Caki2 (cell line): ENCODE measurements at places on chromosomes 13 and 19. TPM values are rescaled to one million over a fixed set of nuclear protein-coding genes. Genes with fewer than 3 reads are reported as not detected.

- DNase-seq: no peak
Observed at GRCh38 chr19:7482584-7483439, 6.0 kb downstream of the PEX11G start.

- DNase-seq: no peak
Observed at GRCh38 chr13:51955816-51956603, 55.2 kb downstream of the ATP7B start.

DNA sequence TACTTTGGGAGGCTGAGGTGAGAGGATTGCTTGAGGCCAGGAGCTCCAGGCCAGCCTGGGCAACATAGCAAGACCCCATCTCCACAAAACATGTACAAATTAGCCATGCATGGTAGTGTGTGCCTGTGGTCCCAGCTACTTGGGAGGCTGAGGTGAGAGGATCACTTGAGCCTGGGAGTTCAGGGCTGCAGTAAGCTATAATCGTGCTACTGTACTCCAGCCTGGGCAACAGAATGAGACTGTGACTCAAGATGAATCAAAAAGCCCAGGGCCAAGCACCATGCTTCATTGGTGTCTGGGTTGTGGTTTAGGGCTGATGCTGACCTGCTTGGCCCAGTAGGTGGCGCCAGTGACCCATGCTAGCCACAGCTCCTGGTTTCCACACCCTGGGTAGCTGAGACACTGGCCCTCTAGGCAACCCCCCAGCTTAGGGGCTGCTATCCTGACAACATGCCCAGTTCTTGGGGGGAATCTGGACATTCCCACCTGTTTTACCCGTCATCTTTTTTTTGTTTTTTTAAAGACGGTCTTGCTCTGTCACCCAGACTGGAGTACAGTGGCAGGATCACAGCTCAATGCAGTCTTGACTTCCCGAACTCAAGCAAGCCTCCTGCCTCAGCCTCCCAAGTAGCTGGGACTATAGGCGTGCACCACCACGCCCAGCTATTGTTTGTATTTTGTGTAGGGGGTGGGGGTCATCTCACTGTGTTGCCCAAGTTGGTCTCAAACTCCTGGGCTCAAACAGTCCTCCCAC lies 5.5 kb downstream of the CCDC124 start:
- DNase-seq: peak; percentile 80

DNA sequence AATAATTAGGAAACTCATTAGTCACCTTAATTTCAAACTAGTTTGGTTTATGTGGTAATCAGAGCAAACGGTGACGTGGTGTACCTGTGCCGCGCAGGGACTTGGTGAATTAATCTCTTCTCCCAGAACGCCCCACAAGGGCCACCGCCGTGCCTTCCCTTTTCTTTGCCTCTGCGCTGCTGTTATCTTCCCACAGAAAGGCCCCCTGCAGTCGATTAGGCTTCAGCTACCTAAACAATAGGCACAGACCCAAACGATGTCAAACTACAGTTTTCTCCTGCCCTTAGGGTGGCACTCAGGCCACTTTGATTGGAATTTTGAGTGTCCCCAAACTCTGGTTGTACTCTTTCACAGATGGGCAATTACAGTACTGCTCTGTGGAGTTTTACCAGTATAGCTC lies 115.5 kb downstream of the GGACT start:
- DNase-seq: no peak

DNA sequence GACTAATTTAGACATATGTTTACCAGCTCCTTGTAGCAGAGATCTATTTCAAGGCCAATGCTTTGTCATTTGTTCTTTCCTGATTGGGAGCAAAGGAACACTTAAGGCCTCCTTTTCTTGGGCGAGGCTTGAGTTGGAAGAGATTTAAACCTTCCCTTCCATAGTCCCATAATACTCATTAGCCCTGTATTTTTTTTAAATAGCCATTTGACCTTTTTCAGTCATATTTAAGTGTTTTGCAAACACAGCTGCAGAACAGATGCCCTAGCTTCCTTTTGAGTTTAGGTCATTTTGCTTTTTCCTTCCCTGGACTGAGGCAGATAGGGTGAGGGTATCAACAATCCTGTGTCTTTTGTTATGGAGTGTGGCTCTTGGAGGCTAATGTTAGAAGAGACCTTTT lies 198.3 kb downstream of the NBEA start:
- DNase-seq: no peak

- no peak for DNase-seq
Observed at GRCh38 chr13:44403461-44404056, 29.9 kb downstream of the SERP2 start.

DNA sequence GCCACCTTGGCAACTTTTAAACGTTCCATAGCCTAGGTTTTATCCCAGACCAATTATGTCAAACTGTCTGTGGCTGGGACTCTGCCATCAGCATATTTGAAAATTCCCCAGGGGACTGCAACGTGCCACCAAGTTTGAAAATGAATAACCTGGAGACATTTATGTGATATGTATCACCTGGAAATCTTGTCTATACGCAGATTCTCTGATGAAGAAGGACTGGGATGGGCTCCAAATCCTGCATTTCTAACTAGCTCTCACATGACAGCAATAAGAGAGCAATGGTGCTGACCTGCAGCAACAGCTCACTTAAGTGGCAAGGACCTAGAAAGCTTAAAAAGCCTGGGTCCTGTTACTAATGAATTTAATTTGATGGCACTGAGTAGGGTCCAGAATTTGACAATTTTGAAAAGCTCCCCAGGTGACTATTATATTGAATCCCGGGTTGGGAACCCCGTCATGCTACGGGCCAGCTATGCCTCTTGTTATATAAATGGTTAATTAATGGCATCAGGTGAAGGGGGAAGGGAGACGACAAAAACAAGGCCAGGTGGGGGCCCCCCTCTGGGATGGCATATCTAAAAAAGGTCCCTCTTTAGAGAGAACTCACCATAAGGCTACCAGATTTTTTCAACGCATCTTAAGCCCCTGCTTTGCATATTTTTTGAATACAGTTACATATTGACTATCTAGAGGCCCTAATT lies 213.7 kb downstream of the ZIC5 start:
- DNase-seq: no peak

NLRP11 gene
- 0.14 TPM in 1 of 2 replicates, not detected in the other for total RNA-seq

ZNF154 gene
- total RNA-seq: not detected in 2 replicates

PDX1 gene
- not detected in 2 replicates for total RNA-seq

KRTDAP gene
- total RNA-seq: not detected in 2 replicates

ADGRE3 gene
- total RNA-seq: not detected in 2 replicates
